ENCODE measurements at places on chromosomes 2 and 18. TPM values are rescaled to one million over a fixed set of nuclear protein-coding genes. Genes with fewer than 3 reads are reported as not detected.

GRCh38 chr18:49546278-49546677, 15.6 kb upstream of the LIPG start:
- no peak for DNase-seq

- no peak for DNase-seq
These were observed 1.0 kb upstream of the ACTR3 start for GRCh38 chr2:113888641-113889470.

DNA sequence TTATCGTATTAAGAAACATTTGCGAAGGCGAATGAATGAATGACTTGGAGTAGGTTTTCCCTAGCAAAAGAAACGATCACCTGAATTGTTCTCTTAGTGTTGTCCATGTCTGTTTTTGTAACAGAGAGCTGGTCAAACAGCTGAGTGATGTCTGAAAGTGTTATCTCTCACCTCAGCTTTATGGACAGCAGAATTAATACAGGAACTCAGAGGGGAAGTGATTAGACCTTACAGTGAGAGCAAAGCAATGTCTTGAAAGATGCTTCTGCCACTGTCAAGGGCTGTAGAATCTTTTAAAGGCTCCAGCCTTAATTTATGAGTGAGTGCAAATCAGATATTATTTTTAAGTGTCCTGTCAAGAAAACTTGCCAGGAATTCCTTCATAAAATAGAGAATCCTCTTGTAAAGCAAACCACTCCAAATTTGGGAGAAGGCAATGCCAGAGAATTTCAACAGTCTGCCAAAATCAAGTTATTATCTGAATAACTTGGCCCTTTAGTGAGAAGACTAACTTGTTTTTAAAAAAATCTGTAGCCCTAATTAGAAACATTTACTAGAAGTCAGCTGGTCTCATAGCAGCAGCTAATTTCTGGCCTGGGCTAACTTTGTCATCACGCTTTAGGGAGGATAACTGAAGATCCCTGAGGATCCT, 60.7 kb downstream of the CDC42EP3 start:
- DNase-seq = no peak

GRCh38 chr18:72866901-72867745, 664 bp downstream of the NETO1 start:
- DNase-seq = no peak

STARD6 gene
- polyA plus RNA-seq = not detected

DNA sequence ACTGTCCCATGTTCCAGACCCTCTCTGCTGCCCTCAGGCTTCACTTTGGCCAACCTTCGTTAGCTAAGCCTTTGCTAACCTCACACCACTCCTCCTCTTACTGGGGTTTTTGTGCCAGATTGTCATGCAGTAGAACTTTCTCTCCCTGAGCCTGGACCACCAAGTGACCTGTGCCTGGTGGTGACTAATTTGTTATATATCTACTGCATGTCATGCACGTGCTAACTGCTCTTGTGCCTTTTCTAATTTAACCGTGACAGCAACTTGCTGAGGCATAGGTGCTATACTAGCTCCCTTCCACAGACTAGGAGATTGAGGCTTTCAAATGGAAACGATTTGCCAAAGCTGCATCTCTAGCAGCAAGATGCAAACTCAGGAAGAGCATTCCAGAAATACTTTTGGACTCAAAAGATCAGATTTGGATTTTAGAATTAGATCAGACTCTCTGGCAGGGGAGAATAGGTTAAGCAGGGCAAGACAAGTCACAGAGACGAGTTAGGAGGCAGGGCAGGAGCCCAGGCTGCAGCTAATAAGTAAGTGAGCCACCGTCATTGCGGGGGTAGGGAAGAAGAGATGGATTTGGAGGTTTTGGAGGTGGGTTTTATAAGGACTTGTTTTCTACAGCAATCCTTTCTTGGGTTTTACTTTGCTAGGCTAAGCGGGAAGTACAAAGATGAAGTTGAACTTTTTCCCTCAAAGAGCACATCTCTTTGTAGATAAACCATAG, 1.8 kb downstream of the PPP1R7 start:
- DNase-seq = no peak

DNA sequence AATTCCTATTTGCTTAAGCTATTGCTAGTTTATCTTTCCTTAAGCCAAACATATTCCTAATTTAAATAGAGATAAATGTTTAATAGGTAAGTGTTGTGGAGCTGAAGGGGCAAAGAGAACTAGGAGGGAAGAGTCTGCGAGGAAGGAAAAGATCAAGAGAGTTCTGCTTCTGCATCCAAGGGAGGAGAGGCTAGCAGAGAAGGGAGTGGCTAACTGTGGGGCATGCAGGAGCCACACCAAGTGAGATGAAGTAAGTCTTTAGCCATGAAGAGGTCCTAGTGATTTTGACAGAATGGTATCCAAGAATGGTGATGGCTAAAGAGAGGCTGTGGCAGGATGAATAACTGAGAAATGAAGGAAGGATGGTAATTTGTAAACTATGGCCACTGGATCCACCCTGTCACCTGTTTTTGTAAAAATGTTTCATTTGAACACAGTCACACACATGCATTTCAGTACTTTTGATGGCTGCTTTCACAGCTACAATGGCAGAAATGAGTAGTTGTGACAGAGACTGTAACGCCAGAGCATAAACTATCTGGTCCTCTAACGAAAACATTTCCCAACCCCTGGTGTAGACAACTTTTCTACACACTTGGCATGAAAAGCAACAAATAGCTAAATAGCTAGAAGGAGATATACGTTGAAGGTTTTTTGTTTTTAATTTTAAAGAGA, 15.6 kb downstream of the TPGS2 start:
- DNase-seq = no peak

DNA sequence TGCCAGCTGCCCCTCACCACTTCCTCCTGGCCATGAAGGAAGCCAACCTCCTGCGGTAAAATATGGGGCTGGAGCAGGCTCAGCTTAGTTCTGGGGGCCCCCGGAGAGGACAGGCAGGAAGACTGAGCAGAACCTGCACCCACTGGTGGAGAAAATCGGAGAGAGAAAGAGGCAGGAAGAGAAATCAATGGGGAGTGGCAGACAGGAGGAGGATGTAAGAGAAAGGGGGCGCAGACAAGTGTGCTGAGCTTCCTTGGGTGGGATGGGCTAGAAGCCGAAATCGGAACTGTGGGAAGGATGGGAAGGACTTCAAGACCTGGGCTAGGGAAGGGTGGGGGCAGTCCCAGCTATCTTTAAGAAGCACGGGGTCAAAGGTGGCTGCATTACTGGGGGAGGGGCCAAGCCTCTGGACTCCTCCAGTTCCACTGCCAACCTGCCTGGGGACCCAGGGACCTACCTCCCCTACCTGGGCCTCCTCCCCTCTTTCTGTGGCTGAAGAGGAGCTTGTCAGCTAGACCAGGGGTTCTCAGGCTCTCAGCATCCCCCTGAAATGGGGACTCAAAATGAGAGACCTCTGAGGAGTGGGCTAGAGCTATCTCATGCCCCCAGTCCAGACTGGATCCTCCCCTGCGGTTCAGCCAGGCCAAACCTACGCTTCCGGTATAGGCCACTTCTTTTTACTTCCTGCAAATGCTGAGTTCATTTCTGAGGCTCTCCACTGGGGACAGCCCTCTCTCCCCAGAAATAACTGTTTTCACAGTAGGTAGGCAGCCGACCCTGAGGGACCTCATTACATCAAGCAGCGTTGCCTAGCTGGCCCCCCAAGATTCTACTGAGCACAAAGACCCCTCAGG, 33.6 kb upstream of the B3GNT7 start:
- DNase-seq = no peak

DNA sequence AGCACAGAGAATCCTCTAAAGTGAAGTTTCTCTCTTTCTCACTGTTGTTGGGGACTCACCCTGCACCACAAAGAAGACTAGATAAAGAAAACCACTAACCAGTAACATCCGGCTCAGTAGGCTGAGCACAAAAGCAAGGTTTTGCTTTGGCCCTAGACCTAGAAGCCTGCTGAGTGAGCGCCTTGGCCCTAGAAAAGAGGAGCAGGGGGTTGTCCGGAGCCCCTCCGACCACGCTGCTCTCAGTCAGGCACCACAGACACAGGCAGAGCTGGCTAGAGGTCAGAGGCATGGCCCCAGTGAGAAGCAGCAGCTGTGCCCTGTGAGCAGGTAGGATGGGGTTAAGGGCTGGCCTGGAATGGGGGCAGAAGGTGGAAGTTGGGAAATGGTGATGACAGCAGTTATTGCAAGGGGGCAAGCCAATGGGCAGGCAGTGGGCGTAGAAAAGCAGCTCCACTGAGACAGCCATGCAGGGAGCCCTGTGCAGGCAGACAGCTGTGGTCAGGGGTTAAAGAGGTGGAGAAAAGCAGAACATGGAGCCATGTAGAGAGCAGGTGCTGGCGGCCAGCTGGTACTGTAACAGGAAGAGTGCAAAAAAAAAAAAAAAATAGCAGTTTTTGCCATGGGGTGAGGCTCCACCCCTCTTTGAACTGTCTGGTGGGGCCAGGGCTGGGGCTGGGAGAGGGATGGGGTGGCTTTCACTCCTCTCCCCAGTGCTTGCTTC, 36.9 kb upstream of the SLC14A1 start:
- DNase-seq = no peak

STAT4 gene
- polyA plus RNA-seq = 3.8 TPM

- no peak for DNase-seq
These were observed 255.1 kb downstream of the EIPR1 start for GRCh38 chr2:3122525-3122924.

Data from liver (tissue), 10 donors.